ENCODE measurements at places on chromosomes 2 and 18. TPM values are rescaled to one million over a fixed set of nuclear protein-coding genes. Genes with fewer than 3 reads are reported as not detected.
A peak's percentile ranks its signal among the peaks of the same experiment; 100 is the strongest.

DNA sequence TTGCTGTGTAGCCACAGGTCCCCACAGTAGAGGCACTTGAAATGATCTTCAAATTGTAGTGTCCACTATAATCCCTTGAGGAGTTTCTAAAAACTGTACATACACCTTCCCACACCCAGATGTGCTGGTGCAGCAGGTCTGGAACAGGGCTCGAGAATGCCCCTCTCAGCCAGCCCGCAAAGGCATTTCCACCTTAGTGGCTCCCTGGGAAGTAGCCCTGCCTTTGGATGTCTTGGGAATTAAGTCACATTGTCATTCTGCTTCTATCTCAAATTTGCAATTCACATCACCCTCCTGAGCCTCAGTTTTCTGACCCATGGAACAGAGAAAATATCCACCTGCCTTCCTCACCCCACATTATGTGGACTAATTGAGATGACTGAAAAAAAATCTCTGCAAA lies 44.3 kb upstream of the TCF7L1 start:
- no peak for DNase-seq

The NPPC gene
- 0.12 TPM for total RNA-seq

The FLACC1 gene
- not detected for total RNA-seq

DNA sequence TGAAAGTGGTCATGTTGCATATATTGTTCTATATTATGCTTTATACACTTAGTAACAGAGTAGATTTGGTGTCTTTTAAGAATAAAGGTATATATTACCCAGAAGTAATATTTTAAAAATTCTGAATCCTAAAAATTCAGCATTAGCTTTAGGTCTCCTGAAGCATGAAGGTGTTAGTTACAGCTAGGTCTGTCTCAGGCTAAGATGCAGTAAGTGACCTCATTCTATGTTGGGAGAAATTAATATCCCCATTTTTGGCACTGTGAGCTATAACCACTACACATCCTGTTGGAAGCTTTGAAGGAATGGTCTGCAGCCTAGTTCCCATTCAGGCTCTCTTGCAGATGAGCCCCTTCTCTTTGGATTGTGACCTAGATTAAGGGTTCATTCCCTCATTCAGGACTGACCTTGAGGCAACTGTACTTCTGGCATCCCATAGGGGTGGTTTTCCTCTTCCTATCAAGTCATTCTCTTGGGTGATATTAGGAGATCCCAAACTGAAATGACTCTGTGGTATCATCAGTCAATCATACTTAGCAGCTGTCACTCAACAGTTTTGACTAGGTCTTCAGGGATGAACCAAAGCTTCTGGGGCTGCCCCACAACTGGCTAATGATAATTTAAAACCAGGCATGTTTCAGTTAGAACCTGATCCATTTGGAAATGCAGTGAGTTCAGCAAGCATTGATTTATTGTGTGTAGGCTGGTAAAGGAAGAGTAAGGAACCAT lies 117.7 kb downstream of the GPD2 start:
- DNase-seq: no peak

The MPHOSPH10 gene
- 46.4 TPM for total RNA-seq

GRCh38 chr2:17658251-17658843 lies 95.3 kb downstream of the SMC6 start:
- peak; percentile 7 for DNase-seq

- DNase-seq: peak; percentile 73
These were observed 60.5 kb upstream of the POMC start for GRCh38 chr2:25228848-25229278.

- no peak for DNase-seq
These were observed 19.5 kb downstream of the RELCH start for GRCh38 chr18:62206593-62206992.

GRCh38 chr2:62194558-62195420 lies 1.1 kb upstream of the B3GNT2 start:
- DNase-seq: no peak

GRCh38 chr2:104046466-104046865 lies 807.4 kb upstream of the POU3F3 start:
- DNase-seq: no peak

The ECEL1 gene
- total RNA-seq: not detected

The SP140 gene
- 0.65 TPM for total RNA-seq

The DNAH6 gene
- 0.02 TPM for total RNA-seq

- DNase-seq: peak; percentile 37
These were observed 51.6 kb downstream of the DPP4 start for GRCh38 chr2:162022290-162022945.

DNA sequence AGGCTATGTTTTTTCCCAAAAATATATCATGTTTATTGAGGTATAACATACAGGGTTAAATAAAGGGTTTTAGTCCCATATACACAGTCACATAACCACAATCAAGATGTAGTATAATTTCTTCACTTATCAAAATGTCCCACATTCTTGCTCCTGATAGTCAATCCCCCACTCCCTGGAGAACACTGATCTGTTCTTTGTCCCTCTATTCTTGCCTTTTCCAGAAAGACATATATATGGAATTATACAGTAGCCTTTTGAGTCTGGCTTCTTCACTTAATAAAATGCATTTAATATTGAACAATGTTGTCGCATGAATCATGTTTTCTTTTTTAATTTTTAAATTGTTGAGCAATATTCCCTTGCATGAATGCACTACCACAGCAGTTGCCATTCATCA lies 1059.7 kb downstream of the TSN start:
- DNase-seq: no peak

DNA sequence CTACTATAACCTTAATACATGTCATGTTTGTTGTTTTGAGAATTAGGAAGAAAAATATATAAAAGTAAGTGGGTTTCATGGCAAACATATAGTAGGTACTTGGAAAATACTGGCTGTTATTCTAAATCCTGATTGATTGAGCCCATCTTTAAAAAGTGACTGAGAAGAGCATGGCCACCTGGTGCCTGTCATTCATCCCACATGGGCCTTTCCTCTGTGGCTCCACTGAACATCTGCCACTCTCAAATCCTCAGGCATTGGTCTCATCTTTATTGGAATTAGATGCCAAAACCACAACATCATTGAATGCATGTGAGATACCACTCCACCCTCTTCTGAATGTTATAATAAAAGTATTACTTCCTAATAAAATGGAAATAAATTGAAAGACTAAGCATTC lies 101.6 kb upstream of the TTN start:
- no peak for DNase-seq

DNA sequence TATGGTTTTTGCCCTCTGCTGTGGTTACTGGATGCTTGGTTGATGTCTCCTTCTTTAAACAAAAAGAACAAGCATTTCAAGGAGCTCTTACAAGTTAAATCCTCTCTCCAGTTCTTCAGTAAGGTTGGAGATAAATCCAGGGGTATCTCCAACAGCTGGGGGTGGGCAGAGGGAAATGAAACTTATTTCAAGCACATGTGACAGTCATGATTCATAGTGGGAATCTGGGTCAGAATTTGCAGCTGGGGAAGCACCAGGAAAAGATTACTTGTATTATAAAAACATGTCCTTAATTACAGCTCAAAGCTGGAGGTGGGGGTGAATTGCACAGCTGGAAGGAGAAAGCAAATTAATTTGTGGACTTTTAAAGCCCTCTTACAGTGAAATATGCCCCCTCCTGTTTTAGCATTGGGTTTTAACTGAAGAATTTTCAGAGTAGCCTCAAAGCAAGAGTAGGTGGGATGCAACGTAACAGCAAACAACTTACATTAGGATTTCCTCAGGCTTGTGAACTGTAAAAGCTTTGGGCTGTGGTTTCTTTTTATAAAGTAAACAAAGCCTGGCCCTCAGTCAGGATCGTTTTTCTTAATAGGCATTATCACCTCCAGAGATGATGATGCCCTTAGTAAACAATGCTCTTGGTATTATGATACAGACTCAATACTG lies 596.4 kb downstream of the NYAP2 start:
- peak; percentile 44 for DNase-seq

GRCh38 chr18:49764032-49764431 lies 49.3 kb downstream of the ACAA2 start:
- no peak for DNase-seq

The PPM1G gene
- total RNA-seq: 185 TPM

DNA sequence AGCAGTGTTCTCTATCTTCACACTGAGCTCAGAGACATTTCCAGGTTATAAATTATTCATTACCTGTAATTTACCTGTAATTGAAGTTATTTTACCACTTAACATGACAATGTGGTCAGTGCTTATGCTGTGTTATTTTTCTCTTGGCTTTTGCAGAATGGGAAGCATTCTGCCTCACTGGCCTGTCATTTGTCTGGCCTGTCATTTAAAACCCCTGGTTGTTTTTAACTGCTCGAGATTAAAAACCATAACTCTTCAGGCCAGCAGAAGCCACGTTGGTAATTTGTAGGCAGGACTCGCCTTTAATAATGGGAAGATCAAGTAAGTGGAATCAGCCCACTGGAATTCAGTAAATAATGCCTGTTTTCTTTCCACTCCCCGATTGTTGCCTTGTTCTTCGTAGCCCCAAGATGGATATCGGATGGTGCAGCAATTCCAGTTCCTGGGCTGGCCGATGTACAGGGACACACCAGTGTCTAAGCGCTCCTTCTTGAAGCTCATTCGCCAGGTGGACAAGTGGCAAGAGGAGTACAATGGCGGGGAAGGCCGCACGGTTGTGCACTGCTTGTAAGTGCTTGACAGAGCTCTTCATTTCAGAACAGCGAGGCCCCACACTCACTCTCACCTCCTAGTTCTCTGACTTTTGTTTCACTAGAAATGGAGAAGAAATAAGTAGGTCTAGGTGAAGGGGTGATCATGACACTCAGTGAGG lies 222.4 kb upstream of the RAB12 start:
- DNase-seq: no peak

The STAM2 gene
- total RNA-seq: 44.2 TPM

The FER1L5 gene
- 0.10 TPM for total RNA-seq

Data from A172 (cell line).